ENCODE measurements at places on chromosomes 1 and 21. TPM values are rescaled to one million over a fixed set of nuclear protein-coding genes. Genes with fewer than 3 reads are reported as not detected.
A peak's percentile ranks its signal among the peaks of the same experiment; 100 is the strongest.

The TRIM17 gene
- 2.3 TPM for total RNA-seq

- H3K27me3 ChIP-seq, result peaks cover under 1% of the 10 kb centered on the region
- H3K4me1 ChIP-seq, result peaks cover 17% of the 10 kb centered on the region
- H3K36me3 ChIP-seq, result no peaks in the 10 kb centered on the region
- no peak for DNase-seq
Observed at GRCh38 chr1:44043176-44044070, 12.2 kb upstream of the SLC6A9 start.

- peak overlapping the region; percentile 93 for H3K27ac ChIP-seq
- no peaks in the 10 kb centered on the region for H3K36me3 ChIP-seq
- peaks cover 5% of the 10 kb centered on the region for H3K27me3 ChIP-seq
- H3K4me1 ChIP-seq, result peaks cover 28% of the 10 kb centered on the region
Observed at GRCh38 chr1:32981003-32981901, 16.6 kb upstream of the RNF19B start.

GRCh38 chr1:248860007-248860406, 1.1 kb upstream of the ZNF692 start:
- peaks cover 29% of the 10 kb centered on the region for H3K27me3 ChIP-seq
- H3K4me1 ChIP-seq, result peaks cover 27% of the 10 kb centered on the region
- no peak for DNase-seq
- peaks cover 42% of the 10 kb centered on the region for H3K36me3 ChIP-seq

The GIPC2 gene
- total RNA-seq, result 2.9 TPM

The CELA2A gene
- total RNA-seq, result not detected

The CORT gene
- 0.77 TPM for total RNA-seq

The RAP1GAP gene
- 0.56 TPM for total RNA-seq

- no peak overlapping the region for H3K27ac ChIP-seq
- no peaks in the 10 kb centered on the region for H3K27me3 ChIP-seq
Observed at GRCh38 chr21:16069178-16070112, 339.7 kb downstream of the USP25 start.

- peaks cover 5% of the 10 kb centered on the region for H3K4me1 ChIP-seq
- no peak overlapping the region for H3K4me3 ChIP-seq
- H3K27me3 ChIP-seq, result no peaks in the 10 kb centered on the region
- no peak overlapping the region for H3K27ac ChIP-seq
Observed at GRCh38 chr1:3030663-3031381, 9.6 kb downstream of the ACTRT2 start.

The SLC1A7 gene
- not detected for total RNA-seq

The GABRD gene
- 0.64 TPM for total RNA-seq

The BROX gene
- 38.4 TPM for total RNA-seq

GRCh38 chr1:6757719-6758435, 27.4 kb upstream of the CAMTA1 start:
- DNase-seq, result no peak
- H3K27me3 ChIP-seq, result peaks cover 1% of the 10 kb centered on the region
- H3K36me3 ChIP-seq, result no peaks in the 10 kb centered on the region
- no peaks in the 10 kb centered on the region for H3K4me1 ChIP-seq

GRCh38 chr1:161803181-161803580, 37.1 kb downstream of the ATF6 start:
- H3K36me3 ChIP-seq, result peaks cover 11% of the 10 kb centered on the region
- no peak overlapping the region for H3K27ac ChIP-seq
- no peak for DNase-seq
- no peaks in the 10 kb centered on the region for H3K4me1 ChIP-seq

DNA sequence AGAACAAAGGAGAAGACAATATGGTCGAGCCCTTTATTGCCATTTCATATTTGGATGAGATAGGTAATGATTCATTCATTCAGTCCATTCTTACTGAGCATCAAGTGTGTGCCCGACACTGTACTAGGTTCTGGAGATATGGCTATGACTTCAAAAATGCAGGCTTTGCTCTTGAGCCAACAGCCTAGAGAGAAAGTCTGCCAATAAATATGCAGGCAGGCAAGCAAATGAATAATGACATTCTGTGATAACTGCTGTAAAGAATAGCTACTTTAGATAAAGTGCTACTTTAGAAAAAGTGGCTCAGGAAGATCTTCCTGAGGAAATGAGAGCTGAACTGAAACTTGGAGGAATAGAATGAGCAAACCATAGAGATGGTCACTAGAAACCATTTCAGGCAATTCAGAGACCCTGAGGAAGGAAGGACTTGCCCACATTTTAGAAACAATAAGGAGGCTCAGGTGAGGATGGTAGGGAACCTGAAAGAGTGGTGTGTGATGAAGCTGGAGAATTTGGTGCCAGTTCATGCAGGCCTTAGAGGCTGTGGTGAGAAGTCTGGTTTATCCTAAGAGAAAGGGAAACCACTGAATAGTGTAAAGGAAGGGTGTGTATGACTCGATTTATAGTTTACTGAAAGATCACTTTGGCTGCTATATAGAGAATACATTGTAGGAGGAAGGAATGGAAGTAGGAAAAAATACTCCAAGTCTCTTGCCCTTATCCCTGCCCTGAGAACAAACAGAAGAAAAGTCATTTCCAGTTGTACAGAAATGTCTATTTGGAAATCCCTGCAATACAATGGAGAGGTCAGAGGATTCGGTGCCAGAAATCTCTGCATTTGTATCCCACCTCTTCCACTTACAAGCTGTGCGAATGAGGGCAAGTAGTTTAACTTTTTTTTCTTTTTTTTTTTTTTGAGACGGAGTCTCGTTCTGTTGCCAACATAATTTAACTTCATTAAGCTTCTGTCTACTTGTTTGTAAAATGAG, 167.9 kb downstream of the VPS13D start:
- peaks cover 15% of the 10 kb centered on the region for H3K36me3 ChIP-seq
- H3K27ac ChIP-seq, result peak overlapping the region; percentile 53
- peaks cover 23% of the 10 kb centered on the region for H3K4me1 ChIP-seq
- H3K27me3 ChIP-seq, result peaks cover 3% of the 10 kb centered on the region

The PTPN22 gene
- total RNA-seq, result 0.87 TPM

DNA sequence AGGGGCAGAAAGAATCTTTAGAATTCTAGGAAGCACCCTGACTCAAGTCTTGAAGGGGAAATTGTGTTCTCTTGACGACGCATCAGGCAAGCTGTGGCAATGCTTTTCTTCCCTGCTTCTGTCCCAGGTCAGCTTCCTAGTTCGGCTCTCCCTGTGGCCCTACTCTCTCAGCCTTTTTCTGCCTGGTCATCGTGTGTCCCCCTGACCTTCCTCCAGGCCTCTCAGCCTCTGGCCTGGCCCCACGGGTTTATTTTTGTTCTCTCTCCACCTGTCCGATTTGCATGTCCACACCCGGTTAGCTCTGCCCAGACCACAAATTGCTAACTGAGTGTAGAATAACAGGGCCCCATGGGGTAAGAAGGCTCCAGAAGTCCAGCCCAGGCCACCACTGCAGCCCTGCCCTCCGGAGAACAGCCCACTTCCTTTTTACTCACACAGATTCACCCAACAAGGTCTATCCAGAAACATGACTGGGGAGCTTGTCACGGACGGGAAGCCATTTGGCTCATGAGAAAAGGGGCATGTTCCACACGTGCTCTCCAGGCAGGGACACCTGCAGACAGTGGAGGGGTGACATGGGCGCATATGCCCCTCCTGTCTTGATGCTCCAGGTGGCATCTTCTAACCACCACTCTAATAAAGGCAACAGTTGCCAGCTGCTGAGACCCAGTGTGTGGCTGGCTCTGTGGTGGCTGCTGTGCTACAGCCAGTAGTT, 9.8 kb downstream of the KCNN3 start:
- no peak for DNase-seq
- no peaks in the 10 kb centered on the region for H3K36me3 ChIP-seq
- peak overlapping the region; percentile 24 for H3K4me3 ChIP-seq
- H3K27me3 ChIP-seq, result peaks cover 12% of the 10 kb centered on the region

GRCh38 chr1:23868557-23869016, 497 bp upstream of the FUCA1 start:
- no peaks in the 10 kb centered on the region for H3K36me3 ChIP-seq
- H3K27me3 ChIP-seq, result peaks cover 7% of the 10 kb centered on the region
- DNase-seq, result no peak
- peaks cover 5% of the 10 kb centered on the region for H3K4me1 ChIP-seq
- peak overlapping the region; percentile 84 for H3K4me3 ChIP-seq

DNA sequence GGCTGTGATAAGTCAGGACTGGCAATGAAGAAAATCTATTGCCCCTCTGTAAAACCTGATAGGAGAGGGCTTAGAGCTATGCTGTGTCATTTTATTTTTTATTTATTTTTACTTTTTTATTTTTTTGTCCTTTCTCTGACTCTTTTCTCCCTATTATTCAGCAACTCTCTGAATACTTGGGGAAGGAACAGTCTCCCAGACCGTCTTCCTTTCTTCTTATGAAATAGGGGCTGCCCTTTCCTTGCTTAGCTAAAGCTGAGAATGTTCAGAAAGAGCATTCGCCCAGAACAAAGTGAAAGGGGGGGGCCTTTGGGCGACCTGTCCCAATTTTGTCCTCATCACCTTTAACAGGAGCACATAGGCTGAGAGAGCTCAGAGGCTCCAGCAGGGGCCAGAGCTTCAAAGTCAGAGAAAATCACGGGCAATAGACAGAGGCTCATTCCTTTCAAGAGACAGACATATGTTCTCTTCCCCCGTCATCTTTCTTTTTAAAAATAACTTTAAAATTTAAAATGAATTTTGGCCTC, 80.9 kb downstream of the RNF220 start:
- peaks cover 19% of the 10 kb centered on the region for H3K4me1 ChIP-seq
- H3K36me3 ChIP-seq, result no peaks in the 10 kb centered on the region
- H3K27me3 ChIP-seq, result no peaks in the 10 kb centered on the region
- H3K4me3 ChIP-seq, result no peak overlapping the region

DNA sequence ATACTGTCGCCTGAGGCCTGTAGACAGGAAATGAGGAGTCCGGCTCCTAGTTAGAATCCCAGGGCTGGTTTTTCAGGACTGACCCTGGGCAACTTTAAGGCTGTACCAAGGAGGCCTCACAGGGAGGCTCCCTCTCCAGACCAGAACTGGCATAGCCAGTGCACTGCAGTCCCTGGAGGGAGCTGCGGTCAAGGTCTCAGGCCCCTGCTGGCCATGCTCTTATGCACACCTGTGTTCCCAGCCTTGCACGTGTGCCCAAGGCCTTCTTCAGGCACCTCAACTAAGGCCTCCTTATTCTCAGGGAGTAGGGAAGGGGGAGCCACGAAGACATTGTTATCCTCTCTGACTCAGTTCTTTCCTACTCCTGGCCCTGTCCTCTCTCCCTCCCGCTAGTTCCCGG, 22.0 kb upstream of the IFNAR1 start:
- no peak overlapping the region for H3K27ac ChIP-seq
- H3K4me1 ChIP-seq, result peaks cover 50% of the 10 kb centered on the region
- peaks cover 9% of the 10 kb centered on the region for H3K27me3 ChIP-seq
- no peak for DNase-seq
- H3K4me3 ChIP-seq, result no peak overlapping the region

DNA sequence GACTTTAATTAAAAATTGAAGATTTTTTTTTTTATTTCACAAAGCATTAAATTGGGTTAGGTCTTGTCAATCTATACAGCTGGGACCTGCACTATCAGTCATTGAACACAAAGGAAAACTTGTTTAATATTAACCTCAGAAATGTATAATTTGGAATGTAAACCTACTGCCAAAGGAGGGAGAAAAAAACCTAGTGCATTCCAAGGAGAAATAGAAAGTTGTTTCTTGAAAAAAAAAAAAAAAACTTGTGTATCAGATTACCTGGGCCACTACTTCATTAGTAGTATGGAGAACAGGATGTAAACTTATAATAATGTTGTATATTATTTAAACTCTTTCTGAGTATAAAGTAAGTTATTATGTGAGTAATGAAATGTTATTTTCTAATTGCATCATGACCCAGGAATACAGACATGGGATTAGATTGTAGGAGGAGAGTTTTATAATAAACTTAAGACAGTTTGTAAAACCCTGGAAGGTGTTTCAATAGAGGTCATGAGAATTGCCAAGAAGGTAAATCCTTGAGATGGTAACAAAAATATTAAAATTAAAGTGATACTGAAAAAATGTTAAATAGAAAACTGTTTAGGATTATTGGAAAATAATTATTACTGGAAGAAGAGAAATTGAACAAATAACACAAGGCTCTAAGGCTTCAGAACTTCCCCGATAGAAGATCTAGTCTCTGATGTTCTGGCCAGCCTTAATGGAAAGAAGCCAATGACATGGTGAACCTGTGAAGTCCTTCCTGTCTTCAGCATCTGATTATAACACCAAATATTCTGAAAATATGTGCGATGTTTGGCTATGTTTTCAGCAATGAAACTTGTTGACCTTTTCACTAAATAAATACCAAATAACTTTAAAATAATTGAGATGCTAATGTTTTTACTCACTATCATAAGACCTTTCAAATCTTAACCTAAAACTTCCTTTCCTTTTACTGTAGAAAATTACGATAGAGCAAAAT, 412.8 kb upstream of the LYPLAL1 start:
- no peak overlapping the region for H3K4me3 ChIP-seq
- no peak for DNase-seq

DNA sequence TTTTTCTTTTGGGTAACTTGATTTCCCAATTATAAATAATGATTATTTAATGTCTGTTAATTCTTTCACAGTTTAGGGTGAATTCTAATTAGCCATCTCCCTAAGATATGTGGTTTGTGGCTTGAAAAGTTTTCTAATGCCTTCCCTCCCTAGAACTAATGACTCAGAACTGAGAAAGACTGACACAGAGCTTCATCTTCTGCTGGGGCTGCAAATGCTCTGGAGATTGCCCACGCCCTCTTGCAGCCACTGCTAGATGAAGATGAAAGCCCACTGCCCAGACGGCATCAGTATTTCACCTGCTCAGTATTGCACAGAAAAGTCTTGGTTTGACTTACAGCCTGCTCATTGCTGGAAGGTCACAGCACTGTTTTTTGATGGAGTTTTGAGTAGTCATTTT, 101.5 kb downstream of the ST6GALNAC3 start:
- H3K27ac ChIP-seq, result no peak overlapping the region
- peaks cover 10% of the 10 kb centered on the region for H3K36me3 ChIP-seq
- H3K4me3 ChIP-seq, result no peak overlapping the region
- no peak for DNase-seq

All from endothelial cell (in vitro differentiated cells).